CD14-positive monocyte (primary cell): ENCODE measurements at places on chromosomes 16 and 17.

- peak; percentile 34 for DNase-seq
Measured at GRCh38 chr16:57690782-57691471, 3.7 kb upstream of the DRC7 start.

DNA sequence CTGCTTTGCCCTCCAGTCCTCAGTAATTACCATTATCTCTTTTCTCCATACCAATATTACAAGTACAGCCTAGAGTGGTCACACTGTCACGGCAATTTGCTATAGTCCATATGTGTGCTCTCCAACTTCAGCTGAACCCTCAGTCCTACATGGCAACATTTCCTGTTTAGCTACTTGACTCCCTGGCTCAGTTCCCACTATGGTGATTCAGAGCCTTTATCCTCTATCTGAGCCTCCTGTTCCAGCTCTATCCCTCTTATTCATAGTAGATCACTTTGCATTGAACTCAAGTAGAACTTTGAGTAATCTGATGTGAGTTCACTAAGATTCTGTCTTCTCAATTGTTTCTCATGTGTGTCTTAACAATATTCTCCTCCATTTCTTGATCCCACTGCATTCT lies 43.7 kb upstream of the GOSR1 start:
- peak; percentile 41 for DNase-seq

- DNase-seq = no peak
Measured at GRCh38 chr16:15865742-15866141, 8.9 kb upstream of the MYH11 start.

- DNase-seq = no peak
Measured at GRCh38 chr16:72434159-72434558, 262.2 kb upstream of the PMFBP1 start.

- DNase-seq = no peak
Measured at GRCh38 chr17:37147301-37147812, 198.6 kb downstream of the AATF start.

GRCh38 chr16:3283543-3284447 lies 504 bp downstream of the ZNF263 start:
- DNase-seq = peak; percentile 26

DNA sequence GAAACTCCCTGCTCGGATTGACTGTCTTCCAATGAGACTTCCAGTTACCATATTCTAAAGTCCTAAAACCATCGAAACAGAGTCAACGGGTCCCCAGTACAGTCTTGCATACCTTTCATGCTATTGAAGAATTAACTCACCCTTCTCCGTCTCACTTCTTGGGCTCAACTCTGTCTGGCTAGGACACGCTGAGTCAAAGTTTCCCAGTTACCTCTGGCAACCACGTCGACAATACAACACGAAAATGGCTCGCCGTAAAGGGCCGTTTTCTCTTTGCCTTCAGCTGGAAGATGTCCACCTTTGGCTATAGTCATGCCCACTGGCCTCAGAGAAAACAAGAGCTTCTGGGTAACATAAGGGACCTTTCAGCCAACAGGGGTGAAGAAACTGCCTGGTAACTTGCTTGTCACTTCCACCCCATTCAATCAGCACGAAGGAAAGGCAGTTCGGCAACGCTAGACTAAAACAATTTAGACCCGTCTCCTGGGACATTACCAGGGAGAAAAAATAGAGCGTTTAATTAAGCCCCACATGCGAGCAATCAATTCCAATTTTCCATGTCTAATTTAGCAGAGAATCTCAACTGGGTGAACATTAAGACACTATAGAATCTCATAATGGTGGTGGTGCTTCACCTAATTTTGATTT lies 21.5 kb downstream of the KCNG4 start:
- no peak for DNase-seq

- no peak for DNase-seq
Measured at GRCh38 chr17:34547453-34548063, 31.8 kb upstream of the TMEM132E start.

GRCh38 chr17:79776376-79777119 lies 1.4 kb upstream of the CBX2 start:
- DNase-seq = no peak

DNA sequence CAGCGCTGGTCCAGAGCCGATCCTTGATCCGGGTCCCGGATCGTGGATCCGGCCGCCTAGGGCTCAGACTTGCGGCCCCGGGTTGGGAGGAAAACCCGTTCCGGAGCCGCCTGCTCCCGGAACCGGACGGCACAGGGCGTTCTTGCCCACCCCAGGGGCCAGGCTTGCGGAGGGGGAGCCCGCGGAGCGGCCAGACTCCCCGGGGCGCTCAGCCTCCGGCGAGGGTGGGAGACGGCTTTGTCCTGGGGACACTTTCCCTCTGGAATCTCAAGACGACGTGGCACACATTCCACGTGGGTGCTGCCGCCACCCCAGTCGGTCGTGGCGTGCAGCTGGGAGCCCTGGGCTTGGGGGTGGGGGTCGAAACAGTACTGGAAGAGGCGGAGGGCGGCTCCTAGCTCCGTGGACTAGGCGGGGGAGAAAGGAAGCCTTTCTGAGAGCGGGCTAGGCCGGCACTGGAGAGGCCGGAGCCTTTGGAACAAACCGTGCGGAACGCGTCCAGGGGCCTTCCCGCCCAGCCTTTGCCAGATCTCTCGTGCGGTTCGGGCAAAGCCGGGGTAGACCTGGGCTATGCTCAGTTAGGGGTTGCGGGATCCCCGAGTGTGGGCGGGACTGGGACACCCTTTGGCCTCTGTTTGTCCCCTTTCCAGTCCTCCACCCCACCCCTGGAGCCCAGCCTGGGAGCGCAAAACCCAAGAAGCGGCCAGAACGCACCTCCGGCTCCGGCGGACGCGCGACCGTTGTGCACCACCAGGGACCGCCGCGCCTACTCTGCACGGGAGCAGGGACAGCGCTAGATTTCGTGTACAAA lies 26.5 kb downstream of the SREBF1 start:
- DNase-seq = no peak

GRCh38 chr17:49739641-49740271 lies 24.2 kb downstream of the FAM117A start:
- peak; percentile 90 for DNase-seq

DNA sequence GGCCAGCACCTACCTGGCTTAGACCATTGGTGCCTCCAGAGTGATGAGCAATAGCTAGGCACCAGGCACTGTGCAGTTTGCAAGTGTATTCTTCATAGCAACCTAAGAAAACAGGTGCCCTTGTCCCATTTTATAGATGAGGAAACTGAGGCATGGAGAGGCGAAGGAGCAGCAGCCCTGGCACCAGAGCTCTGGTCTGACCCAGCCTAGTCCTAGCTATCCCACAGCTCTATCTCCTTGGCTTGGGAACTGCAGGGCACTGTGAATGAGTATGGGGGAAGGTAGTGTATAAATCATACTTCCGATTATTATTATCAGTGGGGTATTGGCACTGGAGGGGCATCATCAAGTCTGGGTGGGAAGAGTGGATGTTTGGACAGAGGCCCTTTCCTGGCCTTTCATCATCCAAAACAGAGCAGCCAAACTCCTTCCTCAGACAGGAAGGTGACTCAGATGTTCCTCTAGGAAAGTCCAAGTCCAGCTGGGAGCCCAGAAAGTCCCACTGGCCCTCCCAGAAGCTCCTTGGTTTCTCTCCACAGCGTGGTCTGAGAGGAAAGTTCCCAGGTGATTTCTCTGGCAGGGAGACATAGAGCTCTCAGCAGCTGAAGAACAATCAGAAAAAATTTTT lies 32.0 kb upstream of the PLLP start:
- DNase-seq = no peak

GRCh38 chr16:72203401-72203800 lies 31.4 kb upstream of the PMFBP1 start:
- peak; percentile 96 for DNase-seq

GRCh38 chr16:14063618-14064581 lies 7.2 kb upstream of the MRTFB start:
- DNase-seq = no peak

- DNase-seq = no peak
Measured at GRCh38 chr16:66322174-66322573, 44.3 kb upstream of the CDH5 start.

- DNase-seq = no peak
Measured at GRCh38 chr16:22099256-22099975, 7.1 kb downstream of the VWA3A start.

- no peak for DNase-seq
Measured at GRCh38 chr16:82105107-82105506, 64.9 kb downstream of the MPHOSPH6 start.

DNA sequence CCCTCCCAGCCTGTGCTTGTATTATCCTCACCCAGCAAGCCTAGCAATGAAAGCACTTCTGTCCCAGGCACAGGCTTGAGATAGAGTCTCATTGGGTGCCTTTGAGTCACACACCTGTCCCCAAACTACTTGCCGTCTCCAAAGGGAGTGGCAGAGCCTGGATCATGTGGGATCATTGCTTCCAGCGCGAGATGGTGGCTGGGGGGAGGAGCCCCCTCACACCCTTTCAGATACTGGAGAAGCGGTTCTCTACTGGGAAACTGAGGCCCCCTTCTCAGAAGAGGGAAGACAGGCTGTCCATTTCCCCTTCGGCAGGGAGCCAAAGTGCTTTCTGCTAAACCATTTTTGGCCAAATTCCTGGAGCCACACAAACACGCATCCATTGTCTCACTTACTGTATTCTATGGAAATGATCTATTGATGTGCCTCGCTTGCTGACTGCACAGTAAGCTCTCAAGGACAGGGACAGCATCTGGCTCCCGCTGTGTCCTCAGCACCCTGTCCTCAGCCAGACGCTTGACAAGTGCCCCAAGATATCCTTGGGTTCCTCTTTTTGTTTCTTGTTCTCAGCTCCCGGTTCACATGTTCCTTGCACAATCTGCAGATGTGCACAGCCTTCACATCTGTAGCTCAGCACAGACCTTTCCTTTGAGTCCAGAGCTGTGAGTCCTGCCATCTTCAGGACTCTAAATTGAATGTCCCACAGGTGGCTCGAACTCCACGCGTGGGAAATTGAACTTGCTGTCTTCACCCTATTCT lies 26.0 kb upstream of the DLX3 start:
- no peak for DNase-seq

GRCh38 chr17:62974788-62975187 lies 8.8 kb downstream of the TANC2 start:
- no peak for DNase-seq

DNA sequence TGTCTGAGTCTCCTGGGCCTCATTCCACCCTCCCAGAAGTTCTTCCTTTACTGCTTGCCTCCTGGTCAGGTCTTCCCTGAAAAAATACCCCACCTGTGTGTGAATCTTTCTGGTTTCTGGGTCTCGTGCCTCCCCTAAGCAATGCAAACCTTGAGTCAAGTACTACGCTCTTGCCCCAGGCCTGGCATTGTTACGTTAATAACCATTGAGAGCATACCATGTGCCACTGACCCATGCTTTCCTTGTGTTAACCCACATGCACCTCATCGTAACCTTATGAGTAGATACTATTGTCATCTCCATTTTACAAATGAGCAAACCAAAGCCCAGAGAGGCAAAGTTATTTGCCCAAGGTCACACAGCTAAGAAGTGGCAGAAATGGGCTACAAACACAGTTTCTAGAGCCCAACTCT lies 25.4 kb upstream of the TOB1 start:
- DNase-seq = no peak

DNA sequence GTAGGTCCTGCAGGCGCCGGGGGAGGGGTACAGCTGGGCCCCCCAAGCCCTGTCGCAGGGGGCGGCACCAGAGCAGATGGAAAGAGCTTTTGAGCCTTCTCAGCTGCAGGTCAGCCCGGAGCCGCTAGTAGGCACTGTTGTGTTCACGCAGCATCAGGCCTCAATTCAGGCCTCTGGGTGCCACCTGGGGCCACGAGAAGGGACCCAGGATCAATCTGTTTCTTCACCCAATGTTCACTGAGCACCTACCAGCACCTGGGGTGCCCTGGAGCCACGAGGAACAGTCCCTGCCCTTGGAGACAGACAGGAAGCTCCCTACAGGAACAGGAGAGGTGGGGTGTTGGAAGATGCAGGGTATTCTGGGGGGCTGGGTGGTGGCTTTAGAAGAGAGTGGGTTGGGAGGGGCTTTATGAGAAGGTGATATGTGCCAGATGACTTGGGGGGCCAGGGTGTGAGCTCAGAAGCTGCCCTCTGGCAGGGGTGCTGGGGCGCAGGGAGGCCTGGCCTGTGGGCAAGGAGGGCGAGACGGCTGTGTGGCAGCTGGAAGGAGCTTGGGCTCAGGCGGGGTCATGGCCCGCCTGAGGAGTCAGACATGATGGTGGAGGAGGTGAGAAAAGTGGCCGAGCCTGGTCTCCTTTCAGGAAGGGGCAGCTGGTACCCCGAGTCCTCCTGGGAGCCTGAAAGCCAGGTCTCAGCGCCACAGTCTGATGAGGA lies 121.9 kb upstream of the GSE1 start:
- DNase-seq = peak; percentile 21
